Choroid plexus epithelial cell (primary cell): ENCODE measurements at places on chromosomes 11 and 22.

DNA sequence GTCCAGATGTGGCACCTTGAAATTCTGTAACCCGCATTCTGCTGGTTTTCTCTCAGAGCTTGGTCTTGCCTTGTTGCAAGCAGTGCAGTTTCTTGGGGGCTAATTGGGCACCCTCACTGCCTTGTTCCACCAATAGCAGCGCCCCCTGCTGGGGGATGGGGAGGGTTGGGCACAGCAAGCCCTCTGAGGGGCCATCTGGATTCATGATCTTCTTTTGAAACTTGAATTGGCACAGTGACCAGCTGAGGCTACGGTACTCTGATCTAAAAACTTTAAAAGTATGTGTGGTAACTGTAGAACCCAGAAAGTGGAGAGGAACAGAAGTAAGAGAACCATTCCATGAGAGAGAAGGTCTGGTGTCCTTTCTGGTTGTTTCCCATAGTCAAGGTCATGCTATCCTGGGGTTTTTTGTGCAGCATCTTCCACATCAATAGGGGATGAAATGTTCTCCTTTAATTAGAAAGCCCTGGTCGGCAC lies 64.2 kb downstream of the MED15 start:
- DNase-seq, result peak; percentile 44

GRCh38 chr11:94602430-94603372 lies 35.5 kb downstream of the PIWIL4 start:
- DNase-seq, result peak; percentile 88

- peak; percentile 9 for DNase-seq
Measured at GRCh38 chr22:26431261-26431995, 2.4 kb downstream of the ASPHD2 start.

DNA sequence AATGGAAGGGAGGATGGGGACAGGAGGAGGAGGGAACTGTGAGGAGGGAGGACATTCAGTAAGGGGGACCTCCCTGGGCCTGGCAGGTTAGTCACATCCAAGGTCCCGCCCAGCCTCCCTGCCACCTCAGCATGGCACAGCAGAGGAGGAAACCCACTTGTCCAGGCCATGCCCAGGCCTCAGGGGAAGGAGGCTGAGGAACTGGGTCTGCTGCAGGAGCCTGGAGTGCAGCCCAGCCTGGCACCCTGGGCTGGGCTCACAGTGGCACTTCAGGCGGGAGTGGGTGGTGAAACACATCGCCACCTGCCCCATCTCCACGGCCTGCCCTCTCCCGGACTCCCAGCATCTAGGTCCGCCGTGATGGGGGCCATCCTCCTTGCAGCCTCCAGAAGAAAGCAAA lies 17.2 kb upstream of the KLHL35 start:
- no peak for DNase-seq

- no peak for DNase-seq
Measured at GRCh38 chr22:32680277-32680676, 121.2 kb upstream of the TIMP3 start.

GRCh38 chr11:1483445-1483961 lies 3.1 kb downstream of the MOB2 start:
- DNase-seq, result no peak

DNA sequence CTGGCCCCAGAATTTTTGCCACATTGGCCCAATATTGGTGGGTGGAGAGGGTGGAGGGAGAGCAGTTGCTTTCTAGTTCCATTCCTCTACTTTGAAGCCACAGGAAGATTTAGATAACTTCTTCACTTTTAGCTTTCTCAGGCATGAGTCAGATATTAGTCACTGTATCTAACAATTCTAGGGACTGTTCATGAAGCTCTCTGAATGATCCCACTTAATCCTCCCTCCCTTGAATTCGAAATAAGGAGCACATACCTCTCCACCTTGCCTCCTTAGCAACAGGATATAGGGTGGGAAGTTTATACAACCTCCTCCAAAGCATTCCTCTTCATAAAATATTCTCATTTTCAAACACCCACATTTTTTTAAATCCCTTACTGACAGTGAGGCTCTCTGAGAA lies 13.5 kb downstream of the FSHB start:
- DNase-seq, result peak; percentile 37

GRCh38 chr11:112965656-112966055 lies 4.4 kb downstream of the NCAM1 start:
- DNase-seq, result no peak

GRCh38 chr11:130609121-130610035 lies 160.9 kb downstream of the ADAMTS15 start:
- DNase-seq, result peak; percentile 79

DNA sequence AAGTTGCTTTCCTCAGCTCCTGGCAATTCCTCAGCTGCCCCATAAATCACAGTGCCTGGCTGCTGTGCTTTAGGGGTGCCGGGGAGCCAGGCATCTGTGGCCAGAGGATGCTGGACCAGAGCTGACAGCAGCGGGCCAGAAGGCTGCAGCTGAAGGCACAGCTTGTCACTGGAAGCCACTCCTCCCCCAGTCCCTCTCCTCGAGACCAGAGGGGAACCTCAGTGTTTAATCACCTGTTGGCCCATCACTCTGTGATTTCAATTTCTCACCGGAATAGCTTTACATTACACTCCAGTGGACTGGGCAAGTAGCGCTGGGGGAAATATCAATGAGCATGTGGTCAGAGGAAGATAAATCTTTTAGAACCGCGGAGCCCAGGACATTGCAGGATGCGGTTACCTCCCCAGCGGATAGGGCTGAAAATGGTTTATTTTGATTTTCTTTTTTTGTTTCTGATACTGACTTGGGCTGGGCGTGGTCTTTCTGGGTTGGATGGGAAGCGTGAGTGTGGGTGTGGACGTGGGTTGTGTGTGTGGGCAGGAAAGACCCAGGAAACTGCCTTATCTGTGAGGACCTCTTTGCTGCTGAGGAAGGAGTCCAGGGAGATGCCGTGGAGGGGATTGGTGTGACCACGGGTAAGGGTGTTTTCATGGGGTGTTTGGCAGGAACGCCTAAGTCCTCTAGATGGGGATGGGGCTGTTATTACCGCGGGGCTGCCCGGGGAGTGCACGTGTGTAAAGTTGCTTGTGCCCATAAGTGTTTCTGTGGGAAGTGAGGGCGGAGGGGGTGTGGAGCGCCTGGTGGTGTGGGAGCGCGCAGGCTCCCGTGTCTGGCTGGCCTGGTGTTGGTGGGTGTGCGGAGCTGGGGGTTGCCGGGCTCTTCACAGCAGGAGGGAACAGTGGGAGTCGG lies 4.0 kb downstream of the DAGLA start:
- DNase-seq, result peak; percentile 50

DNA sequence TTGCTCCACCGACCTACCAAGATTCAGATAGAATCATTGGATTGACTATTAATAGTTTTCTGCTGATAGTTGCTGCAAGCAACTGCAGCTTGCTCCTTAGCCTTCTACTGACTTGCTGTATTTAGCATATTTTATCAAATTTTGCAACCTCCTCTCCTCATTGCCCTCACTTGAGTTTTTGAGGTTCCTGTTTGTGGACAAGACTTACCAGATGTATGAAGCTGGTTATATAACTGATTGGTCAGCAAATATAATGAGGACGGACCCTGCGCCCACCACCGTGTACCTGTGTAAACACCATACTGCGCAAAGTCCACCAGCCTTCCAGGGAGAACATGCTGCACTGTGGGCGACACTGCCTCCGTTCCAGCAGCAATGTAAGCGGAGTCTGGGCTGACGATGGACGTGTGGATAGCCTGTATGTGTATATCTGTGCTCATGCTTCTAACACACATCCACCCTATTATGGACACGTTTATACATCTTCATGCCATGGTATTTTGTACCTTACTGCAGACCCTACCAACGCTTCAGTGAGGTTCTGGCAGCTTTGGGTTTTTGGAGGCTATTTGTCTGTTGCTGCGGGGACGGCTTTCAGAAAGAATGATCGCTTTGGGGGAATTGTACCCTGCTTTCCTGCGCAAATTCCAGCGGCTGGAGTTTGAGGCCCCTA lies 1.5 kb upstream of the USP18 start:
- no peak for DNase-seq

DNA sequence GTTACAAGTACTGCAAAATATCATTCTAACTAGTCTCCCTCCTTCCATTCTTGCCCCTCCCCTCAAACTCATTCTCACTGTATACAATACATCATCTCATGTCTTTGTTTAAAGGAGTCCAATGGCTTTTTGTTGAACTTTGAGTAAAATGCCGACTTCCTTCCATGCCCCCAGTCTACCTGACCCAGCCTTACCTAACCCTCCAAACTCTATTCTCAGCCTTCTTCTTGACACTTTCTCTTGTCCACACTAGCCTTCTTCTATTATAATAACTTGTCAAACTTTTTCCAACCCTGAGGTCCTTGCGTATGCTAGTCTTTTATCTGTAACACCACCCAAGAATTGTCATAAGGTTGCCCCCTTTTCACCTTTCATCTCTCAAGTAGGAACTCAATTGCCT lies 1011.4 kb upstream of the CCDC90B start:
- DNase-seq, result no peak

- DNase-seq, result peak; percentile 24
Measured at GRCh38 chr22:47091246-47091651, 328.8 kb downstream of the TBC1D22A start.

DNA sequence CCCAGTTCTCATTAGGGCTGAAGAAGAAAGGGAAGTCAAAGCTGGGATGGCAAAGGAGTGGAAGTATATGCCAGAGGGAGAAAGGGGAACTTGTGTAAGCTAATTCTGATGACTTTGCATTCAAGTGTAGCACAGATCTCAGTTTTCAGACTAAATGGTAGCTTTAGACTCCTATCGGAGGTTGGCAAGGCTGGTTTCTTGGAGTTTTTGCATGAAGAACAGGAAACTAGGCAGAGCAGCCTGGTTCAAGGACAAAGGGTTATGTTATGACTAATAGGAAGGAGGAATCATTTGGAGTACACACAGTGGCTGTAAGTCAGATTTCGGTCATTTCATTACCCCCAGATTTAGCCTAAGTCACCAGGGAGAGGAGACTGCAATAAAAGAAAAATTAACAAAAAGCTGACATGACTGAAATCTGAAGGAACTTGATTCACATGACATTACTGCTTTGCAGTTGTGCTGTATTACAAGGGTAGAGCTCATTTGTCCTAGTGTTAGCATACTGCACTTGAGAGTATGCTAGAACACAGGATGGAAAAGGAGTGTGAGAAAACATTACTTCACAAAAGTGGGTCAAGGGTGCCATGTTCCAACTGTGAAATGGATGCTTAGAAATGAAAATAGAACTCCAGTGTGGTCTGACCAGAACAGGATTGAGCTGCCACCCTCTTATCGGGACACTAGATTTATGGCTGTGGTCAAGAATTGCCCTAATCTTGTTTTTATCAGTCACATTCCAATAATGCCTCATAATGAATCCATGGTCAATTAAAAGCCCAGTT lies 23.6 kb downstream of the ADM start:
- DNase-seq, result peak; percentile 81

- DNase-seq, result no peak
Measured at GRCh38 chr22:48639896-48640748, 1187.6 kb downstream of the BRD1 start.

DNA sequence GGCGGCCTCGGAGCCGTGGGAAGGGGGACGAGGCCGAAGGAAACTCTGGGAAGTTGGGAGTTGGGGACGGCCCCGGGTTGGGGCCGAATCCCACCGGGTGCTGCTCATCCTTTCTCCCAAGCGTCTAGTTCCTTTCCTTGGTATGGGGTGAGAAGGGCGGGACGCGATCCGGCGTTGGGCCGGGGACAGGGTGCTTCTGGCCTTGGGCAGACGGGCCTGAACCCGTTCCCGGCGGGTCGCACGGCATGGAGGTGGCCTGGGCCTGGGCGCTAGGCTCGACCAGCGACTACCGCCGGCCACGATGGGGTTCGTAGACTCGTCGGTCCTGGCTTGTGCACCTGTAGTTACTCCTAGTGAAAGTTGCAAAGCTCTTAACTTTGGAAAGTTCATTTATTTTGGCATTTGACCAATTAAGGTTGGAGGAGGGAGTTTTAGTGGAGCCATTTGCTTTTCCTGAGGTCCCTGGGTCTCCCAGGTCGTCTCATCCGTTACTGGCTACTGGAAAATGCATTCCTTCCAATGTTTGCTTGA lies 1.0 kb downstream of the SYT9 start:
- no peak for DNase-seq

DNA sequence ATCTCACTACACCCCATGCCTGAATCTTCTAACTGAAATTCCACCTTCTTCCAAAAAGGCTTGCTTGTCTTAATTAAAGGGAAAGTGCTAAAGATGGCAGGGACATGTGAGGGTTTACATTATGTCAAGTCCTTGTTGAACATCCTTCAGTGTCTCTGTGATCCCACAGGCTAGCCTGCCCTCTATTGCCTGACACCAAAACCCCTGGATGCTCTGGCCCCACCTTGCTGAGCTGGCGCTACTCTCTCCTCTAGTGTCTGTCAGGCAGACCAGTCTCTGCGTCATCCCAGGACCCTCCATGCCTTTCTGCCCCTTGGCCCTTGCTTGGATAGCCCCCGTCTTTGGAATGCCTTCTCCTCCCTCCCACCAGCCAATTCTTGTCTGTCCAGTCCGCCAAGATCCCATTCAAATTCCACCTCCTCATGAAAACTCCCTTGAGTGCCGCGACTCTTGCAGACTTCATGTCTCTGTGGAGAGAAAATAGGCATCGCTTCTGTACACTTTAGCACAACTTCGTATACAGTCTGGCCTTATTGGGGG lies 69.3 kb downstream of the PKNOX2 start:
- DNase-seq, result no peak

- no peak for DNase-seq
Measured at GRCh38 chr11:68821670-68822069, 20.0 kb downstream of the CPT1A start.

DNA sequence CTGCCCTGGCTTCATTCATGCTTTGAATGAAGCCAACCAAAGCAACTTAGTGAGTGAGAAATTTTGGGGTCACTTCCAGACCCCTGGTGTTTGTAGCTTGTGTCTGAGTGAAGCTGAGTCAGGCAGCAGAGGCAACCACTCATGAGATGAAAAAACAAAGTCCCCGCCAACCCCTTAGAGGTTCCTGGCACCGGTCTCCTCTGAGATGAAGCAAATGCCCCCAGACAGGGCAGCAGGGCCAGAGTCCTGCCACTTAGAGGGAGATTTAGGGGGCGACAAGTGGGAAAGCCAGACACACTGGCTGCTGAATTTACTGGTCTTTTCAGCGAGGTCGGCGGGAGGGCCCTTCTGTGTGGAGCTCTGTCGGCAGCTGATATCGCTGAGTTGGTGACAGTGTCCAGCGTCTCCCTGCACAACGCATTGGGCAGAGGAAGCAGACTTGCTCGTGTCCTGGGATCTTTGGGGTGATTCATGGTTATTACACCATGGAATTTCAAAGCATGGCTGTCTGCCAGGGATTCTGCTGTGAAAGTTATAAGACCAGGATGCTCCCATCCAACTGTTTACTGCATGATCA lies 482.6 kb downstream of the MIAT start:
- DNase-seq, result peak; percentile 87

DNA sequence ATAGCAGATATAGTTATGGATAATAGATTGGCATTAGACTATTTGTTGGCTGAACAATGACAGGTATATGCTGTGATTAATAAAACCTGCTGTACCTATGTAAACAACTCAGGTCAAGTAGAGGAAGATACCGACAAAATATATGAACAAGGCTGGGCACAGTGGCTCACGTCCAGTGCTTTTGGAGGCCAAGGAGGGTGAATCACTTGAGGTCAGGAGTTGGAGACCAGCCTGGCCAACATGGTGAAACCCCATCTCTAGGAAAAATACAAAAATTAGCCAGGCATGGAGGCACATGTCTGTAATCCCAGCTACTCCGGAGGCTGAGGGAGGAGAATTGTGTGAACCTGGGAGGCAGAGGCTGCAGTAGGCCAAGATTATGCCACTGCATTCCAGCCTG lies 14.0 kb upstream of the CHKA start:
- no peak for DNase-seq

GRCh38 chr11:30459821-30460220 lies 126.3 kb downstream of the MPPED2 start:
- no peak for DNase-seq

GRCh38 chr11:65418431-65418680 lies 4.2 kb upstream of the NEAT1 start:
- DNase-seq, result no peak
